Dermis microvascular lymphatic vessel endothelial cell (primary cell): ENCODE measurements at places on chromosomes 1 and 21.

DNA sequence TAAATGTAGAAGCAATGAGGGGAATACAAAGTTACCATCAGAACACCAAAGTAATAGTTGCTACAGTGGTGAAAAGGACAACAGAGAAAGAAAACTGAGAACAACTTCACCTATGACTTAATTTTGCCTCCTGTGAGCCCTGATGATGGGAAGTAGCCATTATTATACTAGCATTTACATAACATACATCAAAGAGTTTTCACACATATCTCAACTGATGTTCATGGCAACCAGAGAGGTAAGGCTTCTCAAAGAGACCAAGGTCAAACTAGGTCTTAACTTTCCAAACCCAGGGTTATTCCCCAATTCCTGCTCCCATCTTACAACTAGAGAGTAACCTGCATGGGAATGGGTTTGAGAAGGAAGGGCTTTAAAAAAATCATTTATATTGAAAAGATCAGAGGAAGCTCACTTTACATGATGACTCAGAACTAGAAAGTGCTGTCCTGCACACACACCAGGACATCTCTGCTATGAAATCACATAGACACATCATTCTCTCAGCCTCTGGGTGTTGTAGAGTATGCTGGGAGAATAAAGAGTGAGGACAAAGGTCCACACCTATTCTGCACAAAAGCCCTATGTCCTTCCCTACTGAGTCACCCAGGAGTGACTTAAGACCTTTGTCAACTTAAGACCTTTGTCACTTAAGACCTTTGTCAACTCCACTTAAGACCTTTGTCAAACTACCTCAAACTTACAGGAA, 179.7 kb downstream of the TNFSF18 start:
- peak; percentile 12 for DNase-seq

DNA sequence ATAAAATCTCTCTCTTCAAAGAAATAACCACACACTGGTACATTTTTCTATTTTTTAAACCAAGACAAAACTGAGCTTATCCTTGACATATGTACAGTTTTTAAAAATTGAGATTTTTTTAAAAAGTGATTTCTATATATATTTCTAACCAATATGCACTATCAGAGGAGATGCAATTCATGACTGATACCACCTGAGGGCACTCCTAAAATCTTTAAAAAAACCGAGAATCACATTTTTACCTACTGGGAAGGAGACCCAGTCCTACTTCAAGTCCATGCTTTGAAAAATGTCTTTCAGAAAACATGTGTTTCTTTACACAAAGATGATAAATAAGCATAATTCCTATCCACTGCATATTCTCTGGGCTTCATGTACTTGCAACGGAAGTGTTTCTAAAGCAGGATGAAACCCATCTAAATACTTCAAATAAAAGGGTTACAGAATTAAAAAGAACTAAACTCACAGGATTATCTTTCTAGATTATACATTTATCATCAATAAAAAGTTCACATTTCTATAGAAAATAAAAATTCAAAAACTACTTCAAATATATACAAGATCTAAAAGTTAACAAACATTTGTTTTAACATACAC, 98.6 kb downstream of the ENAH start:
- peak; percentile 41 for DNase-seq

DNA sequence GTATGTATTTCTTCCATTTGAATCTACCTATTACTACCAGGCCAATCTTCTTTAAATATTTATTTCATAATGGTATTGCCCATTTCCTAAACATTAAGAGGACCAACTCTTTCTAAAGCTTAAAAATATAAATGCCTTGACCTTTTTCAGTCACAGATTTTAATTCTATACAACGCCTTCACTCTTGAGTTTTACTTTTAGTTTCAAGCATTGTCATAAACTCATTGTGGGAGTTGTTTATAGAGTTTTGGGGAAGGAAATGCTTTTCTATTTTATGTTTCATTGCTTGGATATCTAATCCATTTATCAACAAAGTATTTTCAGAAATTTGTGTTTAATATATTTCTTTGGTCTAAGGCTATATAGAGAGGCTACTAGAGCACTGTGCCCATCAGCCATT, 155.8 kb downstream of the DPYD start:
- DNase-seq = no peak

DNA sequence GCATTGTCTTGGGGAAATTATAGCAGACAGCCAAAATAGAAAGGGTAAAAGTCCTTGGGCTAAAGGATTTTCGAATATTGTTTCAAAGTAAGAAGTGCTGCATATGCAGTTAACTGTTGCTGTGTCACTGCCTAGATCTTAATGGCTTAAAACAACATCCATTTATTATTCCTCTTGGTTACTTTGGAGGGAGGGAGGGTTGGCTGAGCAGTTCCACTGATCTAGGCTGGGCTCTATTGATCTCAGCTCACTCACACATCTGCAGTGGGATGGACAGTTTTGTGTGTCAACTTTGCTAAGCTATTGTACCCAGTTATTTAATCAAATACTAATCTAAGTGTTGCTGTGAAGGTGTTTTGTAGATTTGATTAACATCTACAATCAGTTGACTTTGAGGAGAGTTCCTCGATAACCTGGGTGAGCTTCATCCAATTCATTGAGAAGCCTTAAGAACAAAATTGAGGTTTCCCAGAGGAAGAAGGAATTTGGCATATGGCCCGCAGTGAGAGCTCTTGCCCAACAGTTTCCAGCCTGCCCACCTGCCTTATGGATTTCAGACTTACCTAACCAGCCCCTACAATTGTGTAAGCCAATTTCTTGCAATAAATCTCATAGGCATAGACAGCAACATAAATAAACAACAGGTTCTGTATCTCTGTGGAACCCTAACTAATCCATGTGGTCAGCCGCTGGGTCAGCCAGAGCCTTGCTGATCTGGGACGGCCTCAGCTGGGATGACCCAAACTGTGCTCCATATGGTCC, 187.3 kb downstream of the AK5 start:
- no peak for DNase-seq

- DNase-seq = no peak
Observed at GRCh38 chr1:91098299-91098906, 76.6 kb upstream of the ZNF644 start.

DNA sequence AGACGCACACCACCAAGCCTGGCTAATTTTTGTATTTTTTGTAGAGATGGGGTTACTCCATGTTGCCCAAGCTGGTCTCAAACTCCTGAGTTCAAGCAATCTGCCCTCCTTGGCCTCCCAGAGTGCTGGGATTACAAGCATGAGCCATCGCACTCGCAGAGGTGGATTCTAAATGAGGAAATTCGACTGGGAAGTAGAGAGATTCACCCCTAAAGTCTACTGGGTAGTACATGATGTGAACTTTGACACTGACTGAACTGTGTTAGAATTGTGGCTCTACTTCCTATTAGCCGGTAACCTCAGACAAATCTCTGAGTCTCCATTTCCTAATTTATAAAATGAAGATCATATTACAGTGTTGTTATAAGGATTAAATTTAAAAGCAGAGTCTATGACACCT, 276.0 kb upstream of the NR5A2 start:
- DNase-seq = no peak

DNA sequence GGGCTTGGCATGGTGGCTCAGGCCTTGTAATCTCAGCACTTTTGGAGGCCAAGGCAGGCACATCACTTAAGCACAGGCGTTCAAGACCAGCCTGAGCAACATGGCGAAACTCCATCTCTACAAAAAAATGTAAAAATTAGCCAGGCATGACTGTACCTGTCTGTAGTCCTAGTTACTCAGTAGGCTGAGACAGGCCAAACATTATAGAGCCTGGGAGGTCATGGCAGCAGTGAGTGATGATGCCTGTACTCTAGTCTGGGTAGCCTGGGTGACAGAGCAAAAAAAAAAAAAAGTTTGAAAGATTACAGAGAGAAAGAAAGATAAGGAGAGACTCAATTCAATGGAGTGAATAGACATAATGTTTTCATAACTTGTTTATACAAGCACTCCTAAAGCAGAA, 556.5 kb upstream of the BRINP3 start:
- DNase-seq = no peak

- no peak for DNase-seq
Observed at GRCh38 chr1:52663716-52664115, 30.7 kb downstream of the SHISAL2A start.

GRCh38 chr1:9164532-9164900, 35.6 kb upstream of the GPR157 start:
- DNase-seq = no peak

DNA sequence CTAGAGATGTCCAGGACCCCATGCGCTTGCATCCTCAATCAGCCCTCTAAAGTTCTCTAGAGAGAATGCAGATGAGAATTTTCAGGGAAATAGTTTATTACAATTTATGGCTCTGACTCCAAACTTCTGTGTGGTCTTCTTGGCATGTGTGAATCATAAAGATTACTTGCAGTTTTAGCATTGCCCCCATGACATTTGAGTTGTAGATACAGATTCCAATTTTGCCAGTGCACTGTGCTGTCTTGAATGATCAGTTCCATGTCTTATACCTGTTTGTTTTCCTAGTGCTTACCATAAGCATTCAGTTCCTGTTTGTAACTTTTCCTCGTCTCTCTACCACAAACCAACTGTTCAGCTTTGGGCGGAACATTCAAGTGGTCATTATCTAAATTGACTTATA, 4.8 kb downstream of the KRTAP21-3 start:
- no peak for DNase-seq

GRCh38 chr1:22790232-22791008, 79.8 kb downstream of the EPHB2 start:
- DNase-seq = no peak

DNA sequence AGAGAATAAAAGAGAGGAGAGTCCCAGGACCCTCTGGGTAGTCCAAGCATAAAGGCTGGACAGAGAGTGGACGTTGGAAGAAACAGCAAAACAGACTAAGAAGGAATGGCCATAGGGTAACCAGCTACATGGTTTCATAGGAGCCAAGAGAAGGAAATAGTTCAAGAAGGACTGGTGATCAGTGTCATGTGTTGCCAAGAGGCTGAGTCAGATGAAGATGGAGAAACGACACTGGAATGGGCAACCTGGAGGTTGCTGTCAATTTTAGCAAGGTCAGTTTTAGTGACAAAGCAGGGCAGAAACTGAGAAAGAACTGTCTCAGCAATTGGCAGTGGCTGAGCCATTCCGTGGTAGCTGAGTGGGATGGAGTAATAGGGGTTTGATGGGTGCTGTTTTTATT, 41.4 kb downstream of the HMGB4 start:
- no peak for DNase-seq

- DNase-seq = no peak
Observed at GRCh38 chr21:41593051-41593759, 85.2 kb upstream of the TMPRSS2 start.

DNA sequence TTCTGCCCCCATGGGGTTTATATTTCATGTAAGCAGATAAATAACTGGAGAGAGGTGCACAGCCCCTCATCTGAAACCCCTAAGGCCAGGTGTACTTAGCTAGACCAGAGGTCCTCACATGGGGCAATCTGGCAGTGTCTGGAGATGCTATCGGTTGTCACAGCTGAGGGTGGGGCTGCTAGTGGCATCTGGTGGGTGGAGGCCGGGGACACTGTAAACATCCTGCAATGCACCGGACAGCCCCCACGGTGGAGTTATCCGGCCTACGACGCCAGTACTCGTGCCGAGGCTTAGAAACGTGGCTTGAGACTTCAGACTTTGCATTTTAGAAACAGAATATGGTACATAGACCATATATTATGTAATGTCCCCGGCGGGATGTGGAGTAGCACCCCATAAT, 186.5 kb upstream of the VAMP3 start:
- no peak for DNase-seq

DNA sequence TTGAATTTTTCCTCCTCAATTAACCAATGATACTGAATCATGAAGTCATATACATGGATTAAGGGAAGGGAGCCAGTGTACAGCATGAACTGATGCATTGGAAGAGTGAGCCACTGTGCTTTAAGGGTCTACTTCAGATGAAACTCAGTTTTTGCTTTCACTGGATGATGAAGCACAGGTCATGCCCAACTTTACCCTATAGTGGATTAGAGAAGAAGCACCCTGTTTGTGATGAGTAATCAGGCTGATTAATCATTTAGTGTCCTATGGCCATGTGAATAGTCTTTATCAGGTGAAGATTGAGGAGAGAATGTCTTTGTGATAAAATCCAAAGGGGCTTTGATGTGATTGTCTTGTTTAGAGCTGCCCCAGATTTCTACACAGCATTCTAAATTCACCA, 24.7 kb upstream of the LAMC1 start:
- DNase-seq = no peak

DNA sequence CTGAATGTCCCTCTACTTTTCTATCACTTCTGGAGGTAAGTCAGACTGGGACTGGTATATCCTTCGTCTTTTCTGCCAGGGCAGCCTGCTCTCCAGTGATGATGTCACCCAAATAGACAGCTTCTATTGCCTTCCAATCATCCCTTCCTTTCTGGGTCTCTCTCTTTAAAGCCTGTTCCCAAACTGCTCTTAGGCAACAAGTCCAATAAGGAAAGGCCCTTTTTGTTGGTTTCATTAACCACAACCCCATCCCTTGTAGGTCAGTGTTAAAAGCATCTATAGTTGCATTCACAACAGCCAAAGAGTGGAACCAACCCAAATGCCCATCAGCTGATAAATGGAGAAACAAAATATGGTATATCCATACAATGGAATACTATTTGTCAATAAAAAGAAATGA, 114.4 kb downstream of the CNIH3 start:
- DNase-seq = no peak

DNA sequence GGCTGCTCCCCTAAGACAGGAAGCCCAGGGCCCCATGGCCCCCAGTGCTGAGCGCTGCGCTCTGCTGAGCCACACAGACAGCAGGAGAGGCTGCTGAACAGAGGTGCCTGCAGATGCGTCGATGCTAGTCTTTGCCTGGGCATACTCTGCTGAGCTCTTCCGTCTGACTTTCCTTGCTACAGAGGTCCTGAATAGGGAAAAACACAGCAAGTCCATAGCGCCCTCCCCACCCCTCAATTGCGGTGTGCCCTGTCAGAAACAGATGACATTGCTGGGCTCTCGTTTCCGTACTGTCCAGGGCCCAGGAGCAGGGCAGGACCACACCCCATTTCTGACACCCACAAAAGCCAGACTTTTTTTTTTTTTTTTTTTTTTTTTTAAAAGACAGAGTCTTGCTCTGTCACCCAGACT, 252.5 kb downstream of the SDCCAG8 start:
- no peak for DNase-seq

DNA sequence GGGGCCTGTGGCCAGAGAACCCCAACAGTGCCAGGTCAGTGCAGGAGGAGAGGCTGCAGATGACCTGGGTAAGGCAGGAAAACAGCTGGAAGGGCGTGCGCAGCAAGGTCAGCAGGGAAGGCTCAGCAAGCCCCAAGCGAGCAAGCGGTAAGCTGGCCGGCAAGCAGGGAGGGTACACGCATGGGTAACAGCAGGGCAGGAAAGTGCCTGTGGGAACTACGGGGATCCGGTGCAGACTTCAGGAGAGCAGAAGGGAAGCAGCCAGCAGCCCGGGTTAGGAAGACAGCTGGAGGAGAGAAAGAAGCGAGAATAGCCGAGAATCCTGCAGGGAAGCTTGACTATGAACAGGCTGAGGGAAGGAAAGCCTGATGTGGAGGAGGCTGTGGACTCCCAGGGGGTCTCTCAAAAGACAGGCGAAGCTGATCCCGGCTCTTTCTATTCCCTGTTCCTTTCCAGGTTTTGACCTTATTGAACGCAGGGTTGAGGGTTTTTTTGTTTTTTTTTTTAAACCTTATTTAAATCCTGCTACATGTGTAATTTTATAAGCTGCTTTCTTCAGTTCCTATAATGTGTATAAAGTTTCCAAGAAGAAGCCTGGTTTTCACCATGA, 20.9 kb downstream of the UMODL1 start:
- no peak for DNase-seq
